Stromal cell of bone marrow (primary cell): ENCODE measurements at places on chromosomes 3 and 15.

DNA sequence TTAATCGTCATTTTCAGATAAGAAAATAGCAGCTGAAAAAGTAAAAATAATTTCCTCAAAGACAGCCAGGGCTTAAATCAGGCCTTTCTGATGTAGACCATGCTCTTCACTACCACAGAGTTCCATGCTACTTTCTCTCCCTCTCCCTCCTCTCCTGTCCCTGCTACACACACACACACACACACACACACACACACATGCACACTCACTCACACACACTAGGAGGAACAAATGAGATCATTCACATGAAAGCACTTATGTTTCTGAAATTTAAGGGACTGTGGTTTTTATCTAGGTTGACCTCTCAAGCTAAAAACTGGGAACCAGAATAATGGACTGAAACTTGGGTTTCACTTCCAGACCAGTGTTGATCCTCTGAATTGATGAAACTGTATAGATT lies 4.1 kb upstream of the PSMA4 start:
- DNase-seq: no peak

DNA sequence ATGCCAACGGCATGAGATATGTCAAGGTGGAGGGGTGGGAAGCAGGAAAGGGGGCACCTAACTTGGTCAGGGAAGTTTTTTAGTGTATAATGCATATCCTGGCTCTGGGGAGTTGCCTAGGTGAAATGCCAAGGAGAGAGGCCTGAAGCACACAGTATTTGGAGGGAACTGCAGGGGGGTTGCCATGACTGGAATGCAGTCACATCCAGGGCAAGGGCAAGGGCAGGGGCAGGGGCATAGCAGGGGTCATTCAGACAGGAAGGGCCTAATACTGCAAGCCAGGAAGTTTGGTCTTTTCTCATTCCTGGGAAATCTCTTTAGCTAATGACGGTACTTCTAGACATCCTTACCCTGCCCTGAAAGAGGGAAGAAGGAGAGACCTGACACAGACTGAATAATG lies 60.5 kb downstream of the MYRIP start:
- no peak for DNase-seq

GRCh38 chr3:14935592-14936345 lies 11.6 kb upstream of the NR2C2 start:
- no peak for DNase-seq

DNA sequence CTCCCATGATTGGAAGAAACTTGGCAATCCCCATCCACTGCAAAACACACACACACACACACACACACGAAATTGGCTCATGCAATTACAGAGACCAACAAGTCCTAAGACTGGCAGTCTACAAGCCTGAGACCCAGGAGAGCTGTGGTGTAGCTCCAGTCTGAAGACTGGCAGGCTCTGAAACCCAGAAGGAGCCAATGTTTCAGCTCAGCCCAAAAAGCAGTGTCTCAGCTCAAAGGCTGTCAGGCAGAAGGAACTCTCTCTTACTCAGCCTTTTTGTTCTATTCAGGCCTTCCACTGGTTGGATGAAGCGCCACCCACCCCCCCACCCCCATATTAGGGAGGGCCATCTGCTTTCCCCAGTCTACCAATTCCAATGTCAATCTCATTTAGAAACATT lies 32.1 kb downstream of the MESD start:
- no peak for DNase-seq

- DNase-seq: no peak
Observed at GRCh38 chr15:50128266-50128665, 9.2 kb upstream of the ATP8B4 start.

GRCh38 chr3:44058022-44058867 lies 183.4 kb upstream of the TOPAZ1 start:
- no peak for DNase-seq

DNA sequence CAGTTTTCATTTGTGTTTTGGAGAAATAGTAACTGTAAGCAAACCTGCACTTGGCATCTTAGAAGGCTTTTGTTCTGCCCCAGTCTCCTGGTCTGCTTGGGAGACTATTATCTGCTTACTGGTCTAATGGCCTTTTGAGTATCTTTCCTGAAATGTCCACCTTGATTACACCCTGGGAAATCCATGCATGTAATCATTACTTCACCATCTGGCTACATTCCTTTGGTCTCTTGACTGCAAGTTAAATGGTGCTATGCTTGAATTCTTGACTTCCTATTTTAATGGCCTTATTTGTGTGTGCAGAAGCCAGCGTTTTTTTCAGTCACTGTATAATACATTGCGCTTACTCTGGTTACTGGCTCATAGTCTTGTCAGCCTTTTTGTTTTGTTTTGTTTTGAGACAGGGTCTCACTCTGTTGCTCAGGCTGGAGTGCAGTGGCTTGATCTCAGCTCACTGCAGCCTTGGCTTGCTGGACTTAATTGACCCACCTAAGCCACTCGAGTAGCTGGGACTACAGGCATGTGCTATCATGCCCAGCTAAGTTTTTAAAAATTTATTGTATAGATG lies 30.0 kb downstream of the CHD2 start:
- DNase-seq: no peak
